ENCODE measurements at places on chromosomes 12 and 14.

DNA sequence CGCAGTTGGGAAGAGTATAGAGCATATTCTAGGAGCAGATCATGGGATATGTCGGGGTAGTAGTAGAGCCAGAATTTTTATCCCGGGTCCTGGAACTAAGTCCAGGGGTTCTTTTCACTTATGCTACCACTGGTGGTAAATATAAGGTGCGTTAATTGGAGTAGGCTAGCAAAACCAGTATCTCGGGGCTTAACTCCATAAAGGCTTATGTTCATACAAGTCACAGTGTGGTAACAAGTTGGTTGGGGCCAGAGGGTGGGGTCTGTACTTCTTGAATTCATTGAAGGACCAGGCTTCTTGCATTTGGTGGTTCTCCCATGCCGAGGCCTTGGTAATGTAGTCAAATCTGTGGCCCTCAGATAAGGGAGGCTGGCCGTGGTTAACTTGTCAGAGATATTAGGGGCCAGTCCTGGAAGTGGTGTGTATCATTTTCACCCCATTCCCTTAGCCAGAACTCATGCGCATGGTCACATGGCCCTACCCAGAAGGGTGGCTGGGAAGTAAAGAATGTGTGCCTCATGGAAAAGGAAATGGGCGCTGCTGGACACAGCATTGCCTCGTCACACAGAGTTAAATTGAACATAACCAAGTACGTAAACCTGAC is 1.5 kb upstream of the ZNF641 start:
- no peak for DNase-seq

DNA sequence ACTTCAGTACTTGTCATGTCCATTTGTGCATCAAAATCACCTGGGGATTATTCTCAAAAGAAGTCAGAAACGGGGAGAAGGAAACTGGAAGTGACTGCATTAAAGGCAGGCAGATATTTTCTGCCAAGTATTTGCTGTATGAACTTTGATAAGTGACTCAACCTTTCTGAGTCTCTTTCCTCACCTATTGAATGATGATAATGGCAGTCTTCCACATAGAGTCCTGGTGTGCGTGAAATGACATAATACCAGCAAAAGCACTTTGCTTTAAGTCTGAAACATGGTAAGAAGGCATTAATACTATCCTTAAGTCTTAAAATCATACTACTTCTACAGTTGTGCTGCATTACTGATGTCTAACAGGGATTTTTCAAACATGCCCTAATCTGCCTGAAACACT is 278.5 kb downstream of the ADAMTS20 start:
- no peak for DNase-seq

DNA sequence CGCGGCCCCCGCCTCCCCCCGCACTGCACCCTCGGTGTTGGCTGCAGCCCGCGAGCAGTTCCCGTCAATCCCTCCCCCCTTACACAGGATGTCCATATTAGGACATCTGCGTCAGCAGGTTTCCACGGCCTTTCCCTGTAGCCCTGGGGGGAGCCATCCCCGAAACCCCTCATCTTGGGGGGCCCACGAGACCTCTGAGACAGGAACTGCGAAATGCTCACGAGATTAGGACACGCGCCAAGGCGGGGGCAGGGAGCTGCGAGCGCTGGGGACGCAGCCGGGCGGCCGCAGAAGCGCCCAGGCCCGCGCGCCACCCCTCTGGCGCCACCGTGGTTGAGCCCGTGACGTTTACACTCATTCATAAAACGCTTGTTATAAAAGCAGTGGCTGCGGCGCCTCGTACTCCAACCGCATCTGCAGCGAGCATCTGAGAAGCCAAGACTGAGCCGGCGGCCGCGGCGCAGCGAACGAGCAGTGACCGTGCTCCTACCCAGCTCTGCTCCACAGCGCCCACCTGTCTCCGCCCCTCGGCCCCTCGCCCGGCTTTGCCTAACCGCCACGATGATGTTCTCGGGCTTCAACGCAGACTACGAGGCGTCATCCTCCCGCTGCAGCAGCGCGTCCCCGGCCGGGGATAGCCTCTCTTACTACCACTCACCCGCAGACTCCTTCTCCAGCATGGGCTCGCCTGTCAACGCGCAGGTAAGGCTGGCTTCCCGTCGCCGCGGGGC is at the start of gene FOS:
FOS (plus strand) TSS at position 407 of the 731 bp plus-strand sequence; CDS start at position 562, 155 bp downstream.
- DNase-seq = peak; percentile 73

DNA sequence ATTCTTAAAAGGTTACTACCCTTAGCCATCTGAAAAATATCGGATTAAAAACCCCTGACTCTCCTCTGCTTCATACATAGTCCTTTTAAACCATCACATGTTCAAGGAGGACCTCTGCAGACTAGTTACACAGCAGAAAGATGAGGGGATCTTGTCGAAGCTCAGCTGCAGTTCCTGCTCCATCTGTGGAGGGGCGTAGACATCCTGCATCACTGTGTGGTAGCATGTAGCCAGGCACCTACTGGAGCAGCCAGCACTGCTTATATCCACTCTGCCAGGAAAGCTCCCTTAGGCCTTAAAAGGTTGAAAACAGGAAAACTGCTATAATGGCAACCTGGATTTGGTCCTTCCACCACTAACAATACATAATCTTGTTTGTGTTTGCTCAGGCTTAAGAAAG is 57.6 kb upstream of the STRN3 start:
- DNase-seq = no peak

- no peak for DNase-seq
Measured at GRCh38 chr14:51335961-51336723, 96.1 kb downstream of the TMX1 start.

DNA sequence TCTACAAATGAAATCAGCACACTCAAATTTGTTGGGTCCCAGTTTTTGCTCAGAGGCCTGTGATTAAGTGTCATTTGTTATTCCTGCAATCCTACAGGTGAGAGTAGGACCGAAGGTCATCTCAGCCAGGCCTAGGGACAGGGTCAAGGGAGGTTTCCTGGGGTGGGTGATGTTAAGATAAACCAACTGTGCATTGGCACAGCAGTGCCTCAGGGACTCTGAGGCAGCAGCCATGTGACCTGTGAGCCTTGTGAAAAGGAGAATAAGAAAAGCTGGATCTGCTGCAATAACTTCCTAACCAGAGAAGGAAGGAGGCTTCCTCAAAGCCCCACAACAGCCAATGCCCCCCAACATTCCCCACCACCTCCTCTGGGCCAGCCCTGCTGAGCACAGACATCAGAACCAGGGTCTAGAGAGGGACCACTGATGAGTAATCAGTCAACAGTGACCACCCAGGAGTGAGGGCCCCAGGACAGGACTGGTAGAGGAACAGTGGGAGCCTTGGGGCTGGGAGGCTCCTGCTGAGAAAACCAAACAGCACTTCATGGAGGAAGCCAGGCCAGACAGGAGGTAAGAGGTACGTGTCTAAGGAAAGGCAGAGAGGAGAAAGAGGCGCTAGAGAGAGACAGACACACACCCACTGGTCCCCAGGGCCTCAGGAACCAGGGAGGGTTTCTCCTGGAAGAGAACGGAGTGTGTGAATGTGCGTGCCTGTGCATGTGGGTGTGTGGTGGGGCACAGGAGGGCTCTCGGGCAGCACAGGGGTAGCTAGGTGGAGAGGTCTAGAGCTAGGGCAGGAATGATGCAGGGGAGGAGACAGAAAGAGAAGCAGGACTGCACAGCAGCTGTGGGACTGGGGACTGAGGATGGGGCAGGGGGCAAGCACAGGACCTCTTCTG is 82.4 kb downstream of the ITPK1 start:
- no peak for DNase-seq

- DNase-seq = no peak
Measured at GRCh38 chr12:128250096-128250495, 16.9 kb upstream of the TMEM132C start.

DNA sequence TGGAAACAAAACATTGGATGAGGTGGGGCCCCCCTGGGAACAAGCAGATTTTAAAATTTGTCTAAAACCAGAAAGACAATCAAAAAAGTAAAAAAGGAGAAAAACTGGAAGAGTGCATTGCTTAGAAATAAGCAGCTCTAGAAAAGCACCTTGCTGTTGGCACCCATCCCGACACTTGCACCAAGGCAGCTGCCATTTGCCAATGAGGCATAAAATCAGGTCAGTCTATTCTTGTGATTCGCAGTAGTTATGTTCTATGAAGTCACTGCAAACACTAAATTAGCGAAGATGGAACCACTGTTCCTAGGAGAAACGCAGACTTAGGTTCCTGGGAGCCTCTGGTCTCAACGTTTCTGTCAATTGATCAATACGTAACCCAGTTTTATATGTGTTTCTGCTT is 16.2 kb downstream of the VPS33A start:
- DNase-seq = no peak

- no peak for DNase-seq
Measured at GRCh38 chr12:58787021-58787760, 133.1 kb downstream of the LRIG3 start.

- no peak for DNase-seq
Measured at GRCh38 chr12:119461636-119462214, 127.2 kb downstream of the CCDC60 start.
